ENCODE measurements at places on chromosomes 4 and X.

DNA sequence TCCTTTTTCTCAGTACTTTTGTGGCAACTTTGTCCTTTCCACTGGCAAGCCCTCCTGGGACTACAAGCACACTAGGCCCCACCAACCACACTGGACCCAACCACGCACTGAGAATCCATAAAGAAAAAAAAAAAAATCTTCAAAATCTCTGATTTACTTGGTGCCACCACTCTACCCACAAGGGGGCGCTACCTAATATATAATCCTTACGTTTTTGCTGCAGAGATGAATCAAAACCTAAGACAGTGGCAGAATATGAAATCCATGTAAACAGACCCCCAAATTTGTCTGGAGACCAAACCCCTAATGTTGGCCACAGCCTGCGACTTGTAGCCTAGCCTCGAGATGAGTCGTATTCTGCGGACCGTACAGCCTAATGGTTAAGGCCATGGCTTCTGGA is 63.5 kb upstream of the ARHGAP36 start:
- DNase-seq, result no peak

- no peak for DNase-seq
Observed at GRCh38 chr4:15894393-15894792, 44.1 kb downstream of the FGFBP1 start.

DNA sequence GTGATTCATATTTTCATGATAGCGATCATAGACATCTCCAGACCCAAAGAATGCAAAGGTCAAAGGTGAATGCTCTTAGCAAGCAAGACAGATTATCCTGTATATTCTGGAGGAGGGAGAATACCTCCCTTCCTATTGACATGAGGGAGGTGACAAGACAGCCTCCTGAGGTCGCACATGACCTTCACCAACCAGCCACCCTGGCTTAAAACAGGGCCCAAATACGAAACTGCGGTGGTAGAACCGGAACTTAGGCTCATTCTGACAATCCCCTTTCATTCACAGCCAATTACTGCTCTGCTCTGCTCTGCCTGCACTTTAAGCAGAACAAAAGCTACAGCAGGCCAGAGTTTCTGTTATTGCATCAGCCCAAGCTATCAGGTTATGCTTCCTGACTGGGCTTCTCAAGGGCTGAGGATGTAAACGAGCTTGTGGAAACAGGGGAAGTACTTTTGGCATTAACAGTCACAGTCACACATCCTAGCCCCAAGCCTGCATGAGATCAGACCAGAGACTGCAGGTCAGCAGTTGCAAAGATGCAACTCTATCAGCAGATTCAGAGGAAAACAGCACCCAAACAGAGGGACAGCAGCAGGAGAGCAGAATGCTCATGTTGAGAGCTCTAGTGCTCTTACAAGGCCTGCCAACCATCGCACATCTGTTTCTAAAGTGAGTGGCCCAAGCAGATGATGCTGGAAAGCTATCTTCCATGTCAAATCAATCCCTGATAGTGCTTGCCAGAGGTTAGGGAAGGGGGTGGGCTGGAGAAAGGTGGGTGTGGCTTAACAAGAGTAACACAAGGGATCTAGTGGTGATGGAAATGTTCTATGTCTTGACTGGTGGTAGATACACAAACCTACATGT is 51.3 kb upstream of the MAP3K15 start:
- no peak for DNase-seq

- DNase-seq, result no peak
Observed at GRCh38 chr4:73392936-73393335, 11.2 kb upstream of the ALB start.

- DNase-seq, result no peak
Observed at GRCh38 chrX:124641737-124642491, 295.6 kb downstream of the SH2D1A start.

DNA sequence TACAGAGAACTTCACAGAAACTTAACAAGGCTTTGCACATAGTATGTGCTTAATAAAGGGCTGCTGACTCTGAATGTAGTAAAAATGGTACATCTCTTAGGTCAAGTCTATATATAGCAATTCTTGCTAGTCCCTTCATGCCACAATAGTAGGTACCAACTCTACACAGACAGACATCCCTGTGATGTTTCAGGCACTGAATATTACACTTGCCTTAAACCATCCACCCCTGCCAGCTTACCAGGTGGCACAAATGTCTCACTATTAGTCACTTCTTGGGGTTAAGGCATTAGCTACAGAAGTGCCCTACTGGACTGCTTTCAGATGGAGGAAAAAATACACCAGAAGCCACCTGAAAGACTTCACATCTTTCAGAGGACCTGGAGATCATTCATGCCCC is 86.3 kb upstream of the CITED1 start:
- DNase-seq, result no peak

- no peak for DNase-seq
Observed at GRCh38 chr4:3287972-3288570, 4.8 kb upstream of the RGS12 start.

DNA sequence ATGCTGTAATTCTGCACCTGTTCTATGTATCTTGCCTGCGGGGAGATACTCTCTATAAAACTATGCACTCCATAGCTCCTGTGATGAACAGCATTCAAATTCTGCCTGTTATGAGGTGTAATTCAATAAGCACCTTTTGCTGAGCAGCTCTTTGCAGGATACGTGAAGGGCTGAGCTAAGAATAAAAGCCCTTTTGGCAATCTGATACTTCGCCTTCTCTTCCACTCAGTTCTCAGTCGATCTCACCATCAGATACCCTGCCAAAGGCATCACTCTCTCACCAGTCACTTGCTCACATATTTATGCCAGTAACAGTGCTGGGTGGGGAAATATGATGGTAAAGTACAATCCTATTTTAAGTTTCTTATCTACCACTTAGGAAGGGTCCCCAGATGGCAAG is 67.2 kb downstream of the RPS3A start:
- DNase-seq, result no peak

DNA sequence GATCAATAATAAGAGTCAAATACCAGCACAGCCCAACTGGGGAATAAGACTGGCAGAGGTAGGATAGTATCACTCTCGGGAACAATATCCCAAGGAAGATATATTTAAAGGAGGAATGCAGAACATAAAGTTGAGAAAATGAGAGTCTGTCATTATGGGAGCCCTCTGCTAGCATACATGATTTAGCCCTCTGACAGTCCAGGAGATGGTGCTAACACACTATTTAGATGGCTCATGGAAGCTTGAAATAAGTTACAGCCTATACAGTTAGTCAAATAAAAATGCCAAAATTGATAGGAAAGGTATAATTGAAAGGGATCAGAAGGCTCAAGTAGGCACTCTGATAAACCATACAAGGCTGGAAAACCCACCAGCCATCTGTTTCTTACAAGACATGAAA is 201.0 kb upstream of the NEIL3 start:
- DNase-seq, result no peak

All from cortex of kidney (tissue), 1 donor.